ENCODE measurements at places on chromosomes 11 and 22. TPM values are rescaled to one million over a fixed set of nuclear protein-coding genes. Genes with fewer than 3 reads are reported as not detected.

The TPH1 gene
- total RNA-seq = 2.8 TPM

The OR6A2 gene
- 0.21 TPM for total RNA-seq

- no peak for DNase-seq
Measured at GRCh38 chr11:60121264-60121663, 32.8 kb downstream of the MS4A2 start.

The SCGB1A1 gene
- 16.0 TPM for total RNA-seq

The SSTR3 gene
- 0.11 TPM for total RNA-seq
